ENCODE measurements at places on chromosomes 3 and 15. TPM values are rescaled to one million over a fixed set of nuclear protein-coding genes. Genes with fewer than 3 reads are reported as not detected.

FBXL22 gene
- 0.66 TPM for total RNA-seq

CCDC191 gene
- 3.7 TPM for total RNA-seq

CEP19 gene
- 0.64 TPM for total RNA-seq

FANCD2 gene
- 13.8 TPM for total RNA-seq

TMEM207 gene
- total RNA-seq: not detected

ADAMTS17 gene
- total RNA-seq: 9.9 TPM

CRELD1 gene
- 12.4 TPM for total RNA-seq

NUDT16 gene
- total RNA-seq: 4.7 TPM

SERPINI2 gene
- not detected for total RNA-seq

VWA5B2 gene
- total RNA-seq: not detected

IDH2 gene
- total RNA-seq: 38.2 TPM

GRCh38 chr3:53104762-53105161 lies 25.5 kb downstream of the RFT1 start:
- no peak overlapping the region for H3K4me3 ChIP-seq
- peaks cover 64% of the 10 kb centered on the region for H3K36me3 ChIP-seq
- no peak overlapping the region for H3K27ac ChIP-seq
- DNase-seq: no peak

DNA sequence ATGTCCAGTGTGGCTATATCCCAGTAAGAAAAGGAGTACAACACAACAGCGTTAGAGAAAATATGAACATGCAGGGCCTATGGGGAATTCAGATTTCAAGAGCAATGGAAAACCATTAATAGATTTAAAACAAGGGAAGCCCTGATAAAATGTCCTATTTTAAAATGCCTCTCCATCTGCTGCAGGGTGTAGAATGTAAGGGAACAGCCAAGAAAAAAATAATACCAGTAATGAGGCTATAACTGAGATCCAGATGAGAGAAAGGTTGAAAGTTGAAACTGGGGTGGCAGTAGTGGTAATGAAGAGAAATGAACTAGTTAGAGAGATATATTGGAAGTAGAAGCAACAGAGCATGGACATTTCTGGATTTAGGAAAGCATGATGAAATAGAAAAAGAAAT lies 226.1 kb downstream of the KCNMB2 start:
- DNase-seq: no peak
- H3K4me1 ChIP-seq: no peaks in the 10 kb centered on the region
- no peaks in the 10 kb centered on the region for H3K36me3 ChIP-seq
- no peak overlapping the region for H3K27ac ChIP-seq
- H3K4me3 ChIP-seq: no peak overlapping the region
- no peaks in the 10 kb centered on the region for H3K27me3 ChIP-seq

DNA sequence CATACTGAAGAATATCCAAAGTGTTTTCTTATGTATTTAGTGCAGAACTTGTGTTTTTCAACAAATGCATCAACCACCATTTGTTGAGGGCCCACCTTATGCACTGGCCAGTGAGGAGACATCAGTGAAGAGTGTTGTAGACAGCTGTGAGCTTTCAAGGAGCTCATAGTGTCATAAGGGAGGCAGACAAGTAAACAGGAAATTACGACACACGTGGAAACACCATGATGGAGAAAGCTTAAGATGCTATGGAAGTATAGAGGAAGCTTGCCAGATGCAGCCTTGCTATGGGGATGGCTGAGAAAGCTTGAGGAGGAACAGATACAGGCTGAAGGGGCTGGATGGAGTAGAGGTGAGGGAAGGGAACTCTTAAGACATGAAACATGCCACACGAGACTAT lies 50.8 kb upstream of the PSMD6 start:
- no peaks in the 10 kb centered on the region for H3K36me3 ChIP-seq
- DNase-seq: no peak
- H3K4me1 ChIP-seq: no peaks in the 10 kb centered on the region
- H3K27ac ChIP-seq: no peak overlapping the region
- H3K4me3 ChIP-seq: no peak overlapping the region
- H3K27me3 ChIP-seq: peaks cover 5% of the 10 kb centered on the region

- H3K27ac ChIP-seq: no peak overlapping the region
- peaks cover 47% of the 10 kb centered on the region for H3K36me3 ChIP-seq
- no peak for DNase-seq
- H3K4me1 ChIP-seq: no peaks in the 10 kb centered on the region
These were observed 48.6 kb downstream of the SEMA3G start for GRCh38 chr3:52396011-52396906.

DNA sequence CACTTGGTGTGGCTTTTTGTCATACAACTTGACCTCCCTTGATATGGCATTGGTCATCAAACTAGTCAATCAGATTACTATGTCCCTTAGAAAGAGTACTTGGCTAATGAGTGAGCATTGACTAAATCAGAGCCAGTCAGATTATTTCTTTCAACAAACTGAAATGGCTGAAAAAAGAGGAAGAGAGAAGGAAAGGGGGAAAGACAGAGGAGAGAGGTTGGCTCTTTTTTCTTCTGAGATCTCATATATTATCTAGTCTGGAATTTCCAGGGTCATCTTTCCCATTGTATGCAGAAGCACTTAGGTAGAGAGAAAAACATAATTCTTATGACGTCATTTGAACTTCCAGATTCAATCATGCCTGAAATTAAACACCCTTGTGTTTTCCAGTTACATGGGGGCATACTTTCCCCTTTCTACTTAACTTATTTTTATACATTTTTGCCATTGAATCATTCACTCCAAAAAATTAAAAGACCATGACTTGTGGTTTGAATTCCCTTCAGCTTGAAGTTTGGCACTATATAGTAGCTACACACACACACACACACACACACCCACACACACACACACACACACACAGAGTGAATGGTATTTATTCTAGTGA lies 387.8 kb downstream of the LSAMP start:
- no peak for DNase-seq
- H3K4me3 ChIP-seq: no peak overlapping the region
- no peaks in the 10 kb centered on the region for H3K4me1 ChIP-seq

- peaks cover 22% of the 10 kb centered on the region for H3K27me3 ChIP-seq
- H3K4me3 ChIP-seq: no peak overlapping the region
These were observed 26.9 kb upstream of the EHHADH start for GRCh38 chr3:185280572-185281365.

DNA sequence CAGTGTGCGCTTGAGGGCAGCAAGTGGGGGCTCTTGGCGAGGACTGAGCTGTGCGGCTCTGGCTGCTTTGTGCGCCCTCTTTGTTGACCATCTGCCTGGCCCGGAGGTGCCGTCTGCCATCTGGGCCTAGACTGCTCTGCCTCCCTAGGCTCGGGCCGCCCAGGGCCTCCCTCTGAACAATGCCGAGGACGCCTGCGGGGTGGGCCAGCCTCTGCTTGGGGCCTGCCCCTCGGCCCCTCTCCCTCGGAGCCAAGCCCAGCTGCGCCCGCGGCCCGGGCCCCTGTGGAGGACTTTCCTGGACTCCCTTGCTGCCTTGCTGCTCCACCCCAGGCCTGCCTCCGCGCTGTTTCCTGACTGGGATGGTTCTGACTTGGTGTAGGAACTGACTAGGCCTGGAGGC lies 31.9 kb upstream of the SPSB4 start:
- peaks cover 11% of the 10 kb centered on the region for H3K4me1 ChIP-seq
- DNase-seq: no peak
- no peaks in the 10 kb centered on the region for H3K27me3 ChIP-seq
- H3K36me3 ChIP-seq: no peaks in the 10 kb centered on the region
- no peak overlapping the region for H3K27ac ChIP-seq
- H3K4me3 ChIP-seq: no peak overlapping the region

- no peaks in the 10 kb centered on the region for H3K4me1 ChIP-seq
- DNase-seq: no peak
- H3K4me3 ChIP-seq: no peak overlapping the region
- no peak overlapping the region for H3K27ac ChIP-seq
- no peaks in the 10 kb centered on the region for H3K27me3 ChIP-seq
These were observed 49.6 kb downstream of the SPSB4 start for GRCh38 chr3:141100531-141101320.

DNA sequence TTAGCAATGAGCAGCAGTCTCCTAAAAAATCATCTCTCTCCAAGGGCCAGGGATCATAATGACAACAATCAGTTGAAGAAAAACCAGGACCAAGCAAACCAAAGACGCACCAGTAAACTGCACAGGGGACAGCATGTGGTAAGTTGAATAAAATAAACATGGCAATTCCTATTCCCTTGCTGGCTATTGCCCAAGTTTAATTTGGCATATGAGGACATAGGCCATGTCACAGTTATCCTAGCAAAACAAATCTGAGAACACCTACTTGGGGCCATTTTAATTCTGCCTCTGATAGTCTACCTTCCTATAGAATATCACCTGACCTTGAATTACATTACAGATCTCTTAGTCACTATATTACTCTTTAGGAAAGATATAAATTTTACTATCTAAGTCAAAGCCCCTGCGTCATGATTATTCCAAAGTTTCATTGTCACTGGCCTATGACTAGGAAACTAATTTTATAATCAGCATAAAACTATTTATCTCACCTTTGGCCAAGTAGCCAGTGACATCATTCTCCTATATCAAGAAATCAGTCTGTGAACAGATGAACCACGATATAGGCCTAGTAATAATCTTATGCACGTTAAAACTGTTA lies 23.0 kb downstream of the AP3S2 start:
- peaks cover 5% of the 10 kb centered on the region for H3K4me1 ChIP-seq
- peaks cover 28% of the 10 kb centered on the region for H3K36me3 ChIP-seq
- H3K4me3 ChIP-seq: no peak overlapping the region
- DNase-seq: no peak
- H3K27ac ChIP-seq: no peak overlapping the region

GRCh38 chr3:5160940-5161858 lies 26.3 kb upstream of the EDEM1 start:
- H3K27ac ChIP-seq: no peak overlapping the region
- no peak overlapping the region for H3K4me3 ChIP-seq
- no peaks in the 10 kb centered on the region for H3K27me3 ChIP-seq
- peaks cover 8% of the 10 kb centered on the region for H3K4me1 ChIP-seq

DNA sequence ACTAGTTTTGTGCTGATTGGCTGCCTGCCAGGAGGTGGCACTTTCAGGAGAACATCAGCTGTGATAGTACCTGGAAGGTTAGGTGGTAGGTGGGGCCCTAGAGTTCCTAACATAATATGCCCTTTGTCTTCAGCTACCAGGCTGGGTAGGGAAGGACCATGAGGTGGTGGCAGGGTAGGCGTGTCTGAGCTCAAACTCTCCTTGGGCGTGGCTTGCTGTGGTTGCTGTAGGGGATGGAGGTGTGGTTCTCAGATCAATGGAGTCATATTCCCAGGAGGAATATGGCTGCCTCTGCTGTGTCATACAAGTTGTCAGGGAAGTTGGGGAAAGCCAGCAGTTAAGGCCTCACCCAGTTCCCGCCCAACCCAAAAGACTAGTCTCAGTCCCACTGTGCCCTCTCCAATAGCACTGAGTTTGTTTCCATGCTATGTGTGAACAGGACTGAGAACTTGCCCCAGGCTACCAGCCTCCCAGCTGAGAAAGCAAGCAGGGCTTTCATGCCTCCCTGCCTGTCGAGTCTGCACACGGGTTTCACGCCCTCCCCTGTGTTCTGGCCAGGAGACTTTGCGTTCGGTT lies 107.7 kb downstream of the CHCHD4 start:
- DNase-seq: no peak
- no peaks in the 10 kb centered on the region for H3K4me1 ChIP-seq
- no peaks in the 10 kb centered on the region for H3K36me3 ChIP-seq
- H3K27me3 ChIP-seq: peaks cover 5% of the 10 kb centered on the region
- H3K27ac ChIP-seq: no peak overlapping the region

- H3K4me3 ChIP-seq: no peak overlapping the region
- H3K36me3 ChIP-seq: no peaks in the 10 kb centered on the region
These were observed 47.2 kb upstream of the KPNA4 start for GRCh38 chr3:160612386-160613075.

All from CD4-positive, alpha-beta T cell (primary cell).